ENCODE measurements at places on chromosomes 5 and 9. TPM values are rescaled to one million over a fixed set of nuclear protein-coding genes. Genes with fewer than 3 reads are reported as not detected.

Gene ASPN
- 6.2 TPM for total RNA-seq

Gene SLC6A7
- 0.16 TPM for total RNA-seq

Gene TIMD4
- 0.88 TPM for total RNA-seq

DNA sequence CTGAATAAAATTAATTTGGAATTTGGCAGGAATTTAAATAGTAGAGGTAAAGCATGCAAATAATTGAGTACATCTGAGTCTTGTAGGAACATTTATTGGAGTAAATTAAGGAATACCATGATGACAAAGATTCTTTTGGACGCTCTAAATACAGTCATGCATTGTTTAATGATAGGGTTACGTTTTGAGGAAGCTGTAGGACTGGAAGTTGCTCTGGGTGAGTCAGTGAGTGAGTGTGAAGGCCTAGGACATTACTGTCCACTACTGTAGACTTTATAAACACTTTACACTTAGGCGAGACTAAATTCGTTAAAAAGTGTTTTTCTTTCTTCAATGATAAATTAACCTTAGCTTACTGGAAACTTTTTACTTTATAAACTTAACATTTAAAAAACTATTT, 113.0 kb downstream of the FAM170A start:
- H3K27me3 ChIP-seq = no peaks in the 10 kb centered on the region
- no peaks in the 10 kb centered on the region for H3K36me3 ChIP-seq
- no peaks in the 10 kb centered on the region for H3K4me1 ChIP-seq
- H3K27ac ChIP-seq = no peak overlapping the region
- DNase-seq = no peak

- no peak for DNase-seq
- H3K4me1 ChIP-seq = no peaks in the 10 kb centered on the region
- H3K4me3 ChIP-seq = no peak overlapping the region
- no peak overlapping the region for H3K27ac ChIP-seq
- H3K27me3 ChIP-seq = no peaks in the 10 kb centered on the region
Observed at GRCh38 chr9:95370064-95370463, 52.6 kb upstream of the FANCC start.

GRCh38 chr5:143738417-143739401, 73.3 kb upstream of the HMHB1 start:
- no peaks in the 10 kb centered on the region for H3K4me1 ChIP-seq
- H3K36me3 ChIP-seq = no peaks in the 10 kb centered on the region
- H3K4me3 ChIP-seq = no peak overlapping the region
- H3K27ac ChIP-seq = no peak overlapping the region

- no peak overlapping the region for H3K27ac ChIP-seq
- H3K4me3 ChIP-seq = no peak overlapping the region
Observed at GRCh38 chr5:116135344-116135743, 50.5 kb downstream of the COMMD10 start.

DNA sequence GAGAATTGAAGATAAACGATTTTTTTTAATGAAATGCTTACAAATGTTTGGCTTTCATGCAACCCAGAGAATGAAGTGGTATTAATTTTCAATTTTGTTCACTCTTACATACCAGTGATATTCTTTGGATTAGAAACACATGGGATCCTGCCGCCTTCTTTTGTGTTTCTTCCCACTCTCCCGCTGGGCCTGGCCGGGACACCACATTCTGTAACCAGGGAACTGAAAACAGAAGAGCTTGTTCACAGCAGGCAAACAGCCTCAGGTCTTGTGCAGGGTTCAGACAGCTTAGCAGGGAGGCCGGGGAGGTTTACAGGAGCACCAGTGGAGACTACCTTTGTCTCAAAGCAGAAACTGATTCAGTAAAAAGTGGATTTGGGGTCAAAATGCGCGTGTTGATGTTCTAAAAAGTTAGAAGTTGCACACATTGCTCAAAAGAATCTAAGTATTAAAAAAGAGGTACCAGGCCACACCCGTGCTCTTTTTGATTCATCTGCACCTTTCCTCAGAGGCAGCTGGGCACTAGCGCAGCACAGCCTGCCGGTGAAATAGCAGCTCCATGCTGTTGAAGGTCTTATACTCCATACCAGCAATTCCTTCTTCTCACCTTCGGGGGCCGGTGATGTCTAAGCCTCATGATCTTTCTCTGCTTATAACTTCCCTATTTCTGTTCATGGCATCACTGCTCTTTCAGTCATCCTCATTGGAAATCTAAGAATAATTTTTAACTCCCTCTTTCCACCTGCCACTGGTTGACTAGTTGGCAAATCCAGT, 67.1 kb downstream of the GRAMD2B start:
- peak overlapping the region; percentile 89 for H3K27ac ChIP-seq
- H3K36me3 ChIP-seq = peaks cover 8% of the 10 kb centered on the region
- no peak overlapping the region for H3K4me3 ChIP-seq
- peaks cover 32% of the 10 kb centered on the region for H3K4me1 ChIP-seq

- no peaks in the 10 kb centered on the region for H3K4me1 ChIP-seq
- DNase-seq = no peak
- no peaks in the 10 kb centered on the region for H3K36me3 ChIP-seq
- H3K27me3 ChIP-seq = no peaks in the 10 kb centered on the region
Observed at GRCh38 chr5:116382032-116382873, 192.4 kb downstream of the SEMA6A start.
